ENCODE measurements at places on chromosomes 3 and 15. TPM values are rescaled to one million over a fixed set of nuclear protein-coding genes. Genes with fewer than 3 reads are reported as not detected.

Gene ISLR2
- 1.5 TPM for total RNA-seq

Gene TRIM42
- not detected for total RNA-seq

Gene KLHL40
- 0.13 TPM for total RNA-seq

Gene DLL4
- 33.3 TPM for total RNA-seq

Gene SLC51B
- total RNA-seq, result 0.53 TPM

Gene USP3
- total RNA-seq, result 58.2 TPM
